ENCODE measurements at places on chromosomes 4 and X.

GRCh38 chrX:12681047-12681446 lies 110.2 kb upstream of the PRPS2 start:
- no peak for DNase-seq

DNA sequence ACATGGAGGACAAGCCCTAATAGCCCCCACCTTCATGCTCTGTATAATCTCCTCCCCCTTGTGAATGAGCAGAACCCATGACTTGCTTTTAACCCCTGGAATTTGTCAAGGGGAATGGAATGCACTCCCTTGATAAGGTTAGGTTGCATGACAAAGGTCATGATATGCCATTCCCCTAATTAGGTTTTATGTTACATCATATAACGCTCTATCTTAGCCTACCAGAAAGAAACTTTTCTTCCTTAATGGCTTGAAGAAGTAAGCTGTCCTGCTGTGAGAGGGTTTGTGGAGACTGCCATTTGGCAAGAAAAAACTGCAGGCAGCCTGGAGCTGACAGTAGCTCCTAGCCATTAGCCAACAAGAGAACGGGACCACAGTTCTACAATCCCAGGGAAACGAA lies 399.8 kb upstream of the MAD2L1 start:
- DNase-seq, result no peak

DNA sequence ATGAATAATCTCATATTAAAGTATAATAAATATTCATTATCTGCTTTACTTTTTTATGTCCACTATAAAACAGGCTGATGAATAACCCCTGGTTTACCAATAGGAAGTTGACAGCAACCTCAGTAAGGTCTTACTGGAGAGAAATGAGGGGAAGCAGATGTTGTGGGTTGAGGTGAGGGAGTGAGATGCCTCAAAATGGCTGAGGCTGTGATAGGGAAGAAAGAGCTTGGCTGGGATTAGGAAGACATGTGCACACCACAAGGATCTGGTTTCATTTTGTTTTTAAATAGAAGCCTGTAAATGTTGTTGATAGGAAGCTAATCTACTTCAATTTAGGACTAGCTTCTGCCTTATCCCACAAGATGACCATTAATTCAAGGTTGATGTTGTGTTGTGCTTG lies 14.4 kb upstream of the CYBB start:
- no peak for DNase-seq

- no peak for DNase-seq
Measured at GRCh38 chrX:20531667-20532066, 265.0 kb upstream of the RPS6KA3 start.

- DNase-seq, result no peak
Measured at GRCh38 chr4:25129917-25130316, 30.3 kb downstream of the SEPSECS start.

DNA sequence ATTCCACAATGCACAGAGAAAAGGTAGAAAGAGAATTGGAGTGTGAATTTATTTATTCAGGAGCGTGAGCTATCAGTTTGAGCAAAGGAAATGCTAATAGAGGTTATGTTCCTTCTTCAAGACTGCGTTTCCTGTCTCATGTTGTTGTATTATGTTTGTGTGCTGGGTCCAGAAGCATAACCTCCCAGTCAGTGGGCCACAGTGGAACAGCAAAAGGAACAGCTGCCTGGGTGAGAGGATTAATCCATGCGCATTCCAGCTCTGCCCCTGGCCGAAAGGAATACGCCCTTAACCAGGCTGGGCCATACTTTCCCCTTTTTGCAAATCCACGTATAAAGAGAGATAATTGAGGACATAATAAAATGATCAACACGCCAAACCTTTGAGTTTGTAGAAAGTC lies 32.4 kb upstream of the ARX start:
- DNase-seq, result no peak

GRCh38 chr4:47686294-47686872 lies 151.5 kb downstream of the CORIN start:
- no peak for DNase-seq

GRCh38 chr4:8260656-8261111 lies 8.9 kb upstream of the HTRA3 start:
- no peak for DNase-seq

GRCh38 chrX:104347860-104348259 lies 93.1 kb upstream of the ESX1 start:
- DNase-seq, result no peak

DNA sequence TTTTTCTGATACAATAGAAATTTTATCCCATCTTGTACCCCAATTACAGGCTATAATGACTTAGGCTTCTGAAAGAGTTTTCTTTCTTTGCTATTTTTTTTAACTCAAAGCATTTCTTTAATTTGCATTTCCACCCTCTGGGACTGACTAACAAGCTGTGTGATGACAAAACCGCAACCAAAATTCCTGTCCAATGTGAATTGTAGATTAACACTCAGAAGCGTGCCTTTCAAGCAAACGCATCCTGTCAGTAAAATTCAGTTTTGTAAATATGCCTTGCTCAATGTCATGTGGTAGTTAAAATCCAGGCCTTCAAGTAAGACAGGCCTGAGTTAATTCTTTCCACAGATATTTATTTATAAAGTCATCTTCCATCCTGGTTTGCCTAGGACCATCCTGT lies 50.3 kb downstream of the STK32B start:
- no peak for DNase-seq

DNA sequence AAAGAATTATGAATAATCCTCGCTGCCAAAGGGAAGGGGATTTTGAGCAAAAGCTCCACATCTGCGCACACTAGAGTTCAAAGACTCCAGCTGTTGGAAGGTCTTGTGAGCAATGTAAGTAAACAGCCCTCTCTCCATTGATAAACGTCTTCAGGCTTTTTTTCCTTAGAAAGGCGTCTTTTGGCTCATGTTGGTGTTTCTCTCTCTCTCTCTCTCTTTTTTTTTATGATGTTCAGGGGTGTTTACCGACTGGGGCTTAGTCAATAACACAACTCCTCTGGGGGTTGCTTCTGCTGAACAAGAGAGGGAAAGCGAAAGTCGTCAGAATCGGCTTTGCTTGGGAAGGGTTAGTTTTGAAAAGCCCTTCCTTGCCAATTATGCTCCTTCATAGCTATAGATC lies 53.2 kb upstream of the C1QTNF7 start:
- no peak for DNase-seq

DNA sequence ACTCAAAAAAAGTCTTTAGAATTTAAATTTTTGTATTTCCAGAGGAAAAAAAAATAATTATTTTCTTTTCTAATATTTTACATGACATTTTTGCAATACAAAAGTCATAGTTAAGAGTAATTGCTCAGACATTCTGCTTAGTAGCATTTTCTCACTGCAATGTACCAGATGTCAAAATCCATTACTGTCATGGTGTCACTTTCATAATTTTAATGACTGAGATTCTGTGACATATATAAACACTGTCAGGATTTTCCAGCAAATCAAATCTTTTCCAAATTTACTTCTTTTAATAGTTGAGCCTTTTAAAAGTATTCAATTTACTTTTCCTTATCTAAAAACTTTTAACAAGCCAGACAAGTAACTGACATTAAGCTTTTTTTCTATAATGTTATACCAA lies 422.7 kb downstream of the GRIA2 start:
- no peak for DNase-seq

- DNase-seq, result no peak
Measured at GRCh38 chr4:156085100-156085499, 131.4 kb upstream of the CTSO start.

GRCh38 chr4:56066493-56066892 lies 117.7 kb downstream of the CEP135 start:
- DNase-seq, result no peak

Measured in osteocyte (in vitro differentiated cells).